ENCODE measurements at places on chromosomes 12 and 14.
A peak's percentile ranks its signal among the peaks of the same experiment; 100 is the strongest.

DNA sequence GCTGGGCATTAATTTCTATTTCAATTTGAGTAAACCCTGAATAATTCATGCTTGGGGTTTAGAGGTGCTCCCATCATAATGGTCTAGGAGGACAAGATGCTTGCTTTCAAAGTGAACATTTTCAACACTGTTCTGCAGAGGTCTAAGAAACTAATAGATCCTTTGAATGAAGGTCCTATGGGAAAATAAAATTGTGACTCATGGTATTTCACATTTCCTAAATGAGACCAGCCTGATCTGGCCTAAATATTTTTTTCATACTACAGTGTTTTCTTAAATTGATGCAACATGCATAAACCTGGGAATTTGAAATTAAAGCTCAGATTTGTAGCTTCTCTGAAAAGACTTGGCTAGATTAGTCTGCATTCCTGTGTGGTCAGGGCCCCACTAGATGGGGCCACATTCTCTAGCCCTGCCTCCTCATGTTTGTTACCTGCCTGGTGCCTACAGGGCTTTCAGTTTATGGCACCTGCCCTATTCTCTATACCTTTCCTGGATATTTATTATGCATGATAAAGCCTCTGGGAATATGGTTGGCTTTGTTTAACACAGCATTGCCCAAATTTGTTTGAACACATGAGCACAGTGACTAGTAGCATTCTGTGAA lies 112.7 kb downstream of the METTL25 start:
- no peak for DNase-seq

- no peak for DNase-seq
These were observed 191.0 kb downstream of the FBXL14 start for GRCh38 chr12:1403417-1403816.

DNA sequence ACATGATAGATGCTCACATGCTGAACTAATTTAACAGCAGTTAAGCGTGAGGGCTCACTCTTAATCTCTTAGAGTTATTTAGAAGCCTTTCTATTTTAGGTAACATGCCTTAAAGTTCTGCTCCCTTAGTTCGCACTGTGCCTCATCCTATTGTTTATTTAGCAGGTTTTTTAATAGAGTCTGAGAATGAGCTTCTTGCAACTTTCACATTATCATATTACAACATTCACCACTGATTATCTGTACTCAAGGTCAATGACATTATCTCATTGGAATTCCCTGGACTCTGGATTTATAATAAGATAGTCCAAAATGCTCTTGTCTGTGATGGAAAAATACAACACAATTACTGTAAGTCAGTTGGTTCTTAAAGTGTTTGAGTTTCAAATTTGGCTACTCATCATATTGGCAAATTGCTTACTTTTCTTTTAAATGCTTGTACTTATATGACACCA lies 183.6 kb upstream of the SLC38A2 start:
- DNase-seq = no peak

- no peak for DNase-seq
These were observed 3.3 kb upstream of the RPLP0 start for GRCh38 chr12:120204171-120204570.

- DNase-seq = peak; percentile 56
These were observed 169.8 kb downstream of the LRIG3 start for GRCh38 chr12:58750484-58750883.

GRCh38 chr12:123037791-123038190 lies 57.3 kb downstream of the ARL6IP4 start:
- no peak for DNase-seq

DNA sequence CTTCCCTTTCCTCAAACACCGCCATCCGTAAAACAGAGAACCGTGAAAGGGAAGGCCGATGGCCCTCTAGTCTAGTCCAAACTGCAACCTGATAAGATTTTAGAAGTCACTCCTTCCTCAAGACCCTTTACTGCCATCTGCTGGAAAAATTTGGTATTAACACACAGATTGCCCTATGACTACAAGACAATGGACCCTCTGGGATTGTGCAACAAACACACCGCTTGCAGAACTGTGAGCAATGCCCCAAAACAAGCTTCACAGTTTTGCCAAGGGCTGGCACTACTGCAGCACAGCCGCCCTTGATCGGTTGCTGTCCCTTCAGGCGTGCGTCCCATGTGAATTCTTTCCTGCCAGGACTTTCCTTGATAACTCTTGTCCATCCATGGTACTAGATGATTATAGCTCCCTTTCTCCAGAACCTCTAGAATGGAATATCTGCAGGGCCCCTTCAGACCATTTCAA lies 23.1 kb downstream of the LLPH start:
- DNase-seq = peak; percentile 79

DNA sequence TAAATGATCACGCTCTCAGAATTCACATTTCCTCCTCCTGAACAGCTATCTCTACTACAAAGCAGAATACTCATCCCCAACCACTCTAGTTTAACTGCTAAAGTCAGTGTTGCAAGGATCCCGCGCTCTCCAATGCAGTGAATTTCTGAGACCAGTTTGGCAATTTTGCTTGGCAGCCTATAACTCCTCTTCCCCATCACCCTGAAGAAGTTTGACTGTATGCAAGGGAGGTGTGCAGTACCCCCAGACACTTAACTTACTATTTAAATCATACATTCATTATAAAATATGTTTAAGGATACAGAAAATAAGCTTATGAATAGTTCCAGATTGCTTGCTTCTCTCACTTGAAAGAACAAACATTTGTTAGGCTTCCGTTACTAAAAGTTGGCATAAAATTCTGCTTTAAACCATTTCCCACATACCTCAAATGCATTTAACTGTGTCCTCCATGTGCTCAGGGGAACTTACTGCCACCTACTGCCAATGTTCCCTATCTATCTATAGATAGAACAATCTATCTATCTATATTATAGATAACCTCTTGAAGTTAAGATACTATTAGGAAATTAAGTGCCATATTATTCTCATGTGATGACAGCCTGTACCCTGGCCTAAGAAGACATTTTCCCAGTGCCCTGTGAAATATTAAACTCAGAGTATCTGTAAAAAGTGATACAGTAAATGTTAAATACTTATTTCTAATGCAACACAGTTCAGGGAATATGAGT lies 2.4 kb downstream of the LGR5 start:
- DNase-seq = no peak

- no peak for DNase-seq
These were observed 91.7 kb upstream of the DIO3 start for GRCh38 chr14:101469382-101470247.

DNA sequence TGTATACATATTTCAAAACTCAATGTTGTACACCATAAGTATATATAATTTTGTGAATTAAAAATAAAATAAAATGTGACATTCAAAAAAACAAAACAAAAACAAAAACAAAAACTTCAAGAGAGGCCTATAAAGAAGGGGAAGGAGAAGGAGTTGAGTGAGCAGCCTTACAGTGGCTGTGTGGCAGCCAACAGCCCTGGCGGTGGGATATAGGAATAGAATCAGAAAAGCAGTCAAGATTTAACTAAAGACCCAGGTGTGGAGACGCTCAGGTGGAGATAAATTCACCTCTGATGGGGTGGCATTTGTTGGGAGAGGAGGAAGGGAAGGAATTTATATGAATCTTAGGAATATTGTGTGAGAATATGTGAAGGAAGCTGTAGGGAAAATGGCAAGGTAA lies 41.8 kb upstream of the E2F7 start:
- no peak for DNase-seq

- peak; percentile 26 for DNase-seq
These were observed 113.3 kb downstream of the CALM1 start for GRCh38 chr14:90510159-90510558.

GRCh38 chr14:56147986-56148901 lies 30.0 kb downstream of the PELI2 start:
- DNase-seq = no peak

DNA sequence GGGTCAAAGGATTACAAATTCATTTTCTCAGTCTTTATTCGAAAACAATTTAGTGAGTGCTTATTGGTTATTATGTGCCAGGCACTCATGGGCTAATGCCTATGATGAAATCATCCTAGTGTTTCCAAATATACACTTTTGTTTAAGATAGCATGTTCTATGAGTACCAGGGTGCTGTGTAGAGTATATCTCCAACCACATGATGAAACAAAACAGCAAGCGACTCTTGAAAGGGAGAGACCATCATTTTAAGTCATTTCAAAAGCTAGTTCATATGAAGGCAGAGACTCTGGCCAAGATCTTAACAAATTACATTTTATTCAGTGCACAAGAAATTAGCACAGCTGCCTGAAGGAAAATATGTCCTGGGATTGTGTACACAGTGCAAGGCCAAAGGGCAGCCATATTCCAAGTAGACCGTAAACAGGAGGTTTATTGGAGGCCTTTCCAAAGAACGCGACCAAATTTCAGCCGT lies 204.2 kb downstream of the EFCAB11 start:
- DNase-seq = no peak

DNA sequence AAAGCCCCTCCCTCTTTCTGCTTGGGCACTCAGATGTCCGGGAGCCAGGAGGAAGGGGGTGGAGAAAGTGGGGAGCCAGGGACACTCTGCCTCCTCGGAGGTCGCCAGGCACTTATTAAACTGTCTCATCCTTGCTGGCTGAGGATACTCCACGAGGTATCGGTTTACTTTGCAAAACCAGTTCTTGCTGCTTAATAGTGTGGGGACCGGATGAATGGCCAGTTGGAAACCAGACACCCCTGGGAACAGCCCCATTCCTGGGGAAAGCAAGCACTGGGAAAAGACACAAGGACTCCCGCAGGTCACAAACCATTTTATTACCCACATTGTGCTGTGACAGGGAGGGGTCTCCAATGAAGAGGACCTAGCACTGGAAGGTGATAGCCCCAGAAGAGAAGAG lies 34.2 kb downstream of the CCDC88C start:
- peak; percentile 57 for DNase-seq

- no peak for DNase-seq
These were observed 21.2 kb downstream of the PEX5 start for GRCh38 chr12:7210642-7211151.

DNA sequence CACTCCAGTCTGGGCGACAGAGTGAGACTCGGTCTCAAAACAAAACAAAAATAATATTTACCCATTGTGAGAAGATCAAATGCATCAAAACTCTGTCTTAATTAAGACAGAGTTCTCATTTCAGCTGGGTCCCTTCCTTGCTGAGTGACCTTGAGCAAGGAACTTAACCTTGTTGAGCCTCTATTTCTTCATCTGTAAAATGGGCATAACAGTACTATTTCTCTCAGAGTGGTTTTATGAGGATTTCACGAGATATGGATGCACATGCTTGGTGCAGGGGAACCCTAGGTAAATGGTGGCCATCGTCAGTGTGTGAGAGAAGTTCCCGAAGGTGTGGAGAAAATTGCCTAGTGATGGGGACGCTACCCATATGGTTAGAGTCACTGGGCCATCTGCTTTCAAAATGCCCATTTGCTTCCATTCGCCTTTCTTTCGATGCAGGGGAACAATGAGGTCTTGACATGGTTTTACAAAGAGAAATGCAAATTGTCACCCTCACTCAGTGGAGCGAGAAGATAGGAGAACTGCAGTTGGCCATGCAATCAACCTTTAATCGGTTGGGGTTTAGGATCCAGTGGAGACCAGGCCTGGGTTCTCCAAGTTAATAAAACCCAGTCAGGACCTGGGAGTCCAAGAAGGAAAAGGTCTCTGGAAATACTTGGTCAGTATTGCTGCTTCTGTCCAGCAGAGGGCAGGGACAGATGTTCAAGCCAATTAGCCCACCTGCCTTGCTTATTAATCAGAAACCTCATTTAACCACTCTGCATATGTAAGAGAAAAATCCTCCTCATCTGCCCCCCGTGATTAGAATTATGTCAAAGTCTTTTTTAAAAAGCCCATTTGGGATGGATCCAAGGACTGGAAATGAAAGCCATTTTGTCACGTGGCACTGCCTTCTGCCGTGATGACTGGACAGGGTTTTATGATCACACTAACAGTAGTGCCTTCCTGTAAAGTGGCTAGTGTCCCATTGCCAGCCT lies 37.2 kb downstream of the CFAP251 start:
- no peak for DNase-seq

- no peak for DNase-seq
These were observed 13.1 kb downstream of the RERG start for GRCh38 chr12:15208140-15208539.
